ENCODE measurements at places on chromosomes 3 and 15.
A peak's percentile ranks its signal among the peaks of the same experiment; 100 is the strongest.

GRCh38 chr3:187551416-187551815, 118.8 kb downstream of the SST start:
- no peak for DNase-seq

DNA sequence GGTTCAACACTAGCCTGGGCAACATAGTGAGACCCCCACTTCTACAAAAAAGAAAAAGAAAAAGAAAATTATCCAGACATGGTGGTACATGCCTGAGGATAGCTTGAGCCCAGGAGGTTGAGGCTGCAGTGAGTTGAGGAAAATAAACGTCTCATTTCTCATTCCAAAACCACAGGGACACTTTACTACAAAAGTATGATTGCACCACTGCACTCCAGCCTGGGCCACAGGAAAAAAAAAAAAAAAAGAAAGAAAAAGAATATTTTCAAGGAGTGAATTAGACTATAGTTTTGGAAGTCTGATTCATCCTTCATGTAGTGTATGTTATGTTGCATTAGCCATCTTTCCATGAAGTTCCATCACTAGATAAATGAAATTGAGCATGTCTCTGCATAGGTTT, 149.5 kb upstream of the THBS1 start:
- DNase-seq = no peak

DNA sequence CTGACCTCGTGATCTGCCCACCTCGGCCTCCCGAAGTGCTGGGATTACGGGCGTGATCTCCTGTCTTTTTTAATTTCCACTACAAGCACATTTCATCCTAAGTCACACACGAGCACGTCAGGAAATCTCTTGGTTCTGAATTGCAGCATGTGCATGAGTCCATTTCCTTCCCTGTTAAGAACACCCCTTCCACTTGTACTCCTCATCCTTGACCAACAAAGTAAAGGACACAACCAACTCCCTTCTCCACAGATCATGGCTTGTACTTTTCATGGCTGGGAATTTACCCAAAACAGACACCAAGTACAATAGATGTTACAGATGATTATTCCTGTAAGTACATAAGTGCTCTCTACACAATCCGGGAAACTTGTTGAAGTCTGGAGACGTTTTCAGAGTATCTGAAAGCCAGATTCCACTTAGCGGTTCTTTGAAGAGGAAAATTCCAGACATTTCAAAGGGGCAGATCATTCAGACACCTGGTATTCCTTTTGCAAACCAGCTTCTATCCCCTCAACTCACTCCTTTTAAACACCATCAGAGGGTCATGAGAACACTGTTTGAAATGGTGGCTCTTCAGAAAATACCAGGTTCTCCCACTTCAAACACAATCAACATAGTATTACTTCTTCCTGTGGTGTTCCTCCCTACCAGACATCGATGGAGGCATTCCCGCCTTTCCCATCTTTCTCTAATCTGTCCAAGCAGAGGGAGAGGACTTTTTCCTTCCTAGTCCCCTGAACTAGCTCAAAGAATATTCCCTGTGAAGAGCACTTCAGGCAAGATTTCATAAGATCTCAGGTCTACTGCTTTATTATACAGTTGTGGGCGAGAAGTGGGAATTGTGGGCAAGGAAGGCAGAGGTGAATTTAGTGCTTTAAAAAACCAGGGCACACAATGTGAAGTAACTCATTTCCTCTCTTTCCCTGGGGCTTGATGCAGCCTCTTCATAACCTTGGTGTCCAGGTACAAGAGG, 80.1 kb upstream of the TSC22D2 start:
- peak; percentile 53 for DNase-seq

DNA sequence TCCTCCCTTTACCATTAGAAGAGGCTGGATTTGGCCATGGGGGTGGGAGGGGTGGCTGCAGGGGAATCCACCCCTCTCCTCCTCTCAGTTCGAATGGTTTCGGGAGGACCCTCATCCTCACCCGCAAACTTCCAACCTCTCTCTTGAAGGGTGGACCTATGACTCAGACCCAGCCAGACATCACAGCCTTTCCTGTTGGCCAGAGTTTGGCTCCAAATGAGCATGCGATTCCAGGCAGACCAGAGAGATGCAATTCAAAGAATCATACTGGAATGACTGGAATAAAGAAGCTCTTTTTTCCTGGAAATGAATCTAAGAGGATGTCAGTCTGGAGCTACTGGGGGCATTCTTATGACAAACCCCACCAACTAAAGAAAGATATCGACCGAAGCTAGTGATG, 516.7 kb upstream of the MDFIC2 start:
- DNase-seq = no peak

GRCh38 chr15:54206586-54207321, 228.5 kb downstream of the UNC13C start:
- no peak for DNase-seq
